ENCODE measurements at places on chromosomes 12 and 14. TPM values are rescaled to one million over a fixed set of nuclear protein-coding genes. Genes with fewer than 3 reads are reported as not detected.

RILPL2 gene
- total RNA-seq = 5.1 TPM

PTPN21 gene
- 0.08 TPM for total RNA-seq

NPFF gene
- not detected for total RNA-seq

IAPP gene
- not detected for total RNA-seq

CPNE6 gene
- 0.10 TPM for total RNA-seq

MYF5 gene
- not detected for total RNA-seq

EPYC gene
- not detected for total RNA-seq

SRRM4 gene
- total RNA-seq = not detected

RASSF8 gene
- 1.0 TPM for total RNA-seq

SIX6 gene
- total RNA-seq = not detected

NUMB gene
- total RNA-seq = 40.2 TPM

C12orf50 gene
- 0.11 TPM for total RNA-seq

OR10A7 gene
- not detected for total RNA-seq

SLCO1B1 gene
- total RNA-seq = not detected

REP15 gene
- 0.42 TPM for total RNA-seq

PTPRO gene
- 2.6 TPM for total RNA-seq

SOAT2 gene
- total RNA-seq = 10.8 TPM

GLIPR1L2 gene
- not detected for total RNA-seq

YARS2 gene
- total RNA-seq = 19.4 TPM

KERA gene
- not detected for total RNA-seq

TMPO gene
- total RNA-seq = 401 TPM

KRT7 gene
- 14.7 TPM for total RNA-seq

LALBA gene
- total RNA-seq = not detected

TAS2R14 gene
- 2.4 TPM for total RNA-seq

C2CD5 gene
- total RNA-seq = 50.6 TPM

RPGRIP1 gene
- total RNA-seq = not detected

RNASE3 gene
- not detected for total RNA-seq

DPPA3 gene
- not detected for total RNA-seq

HHIPL1 gene
- total RNA-seq = not detected

Data from activated CD8-positive, alpha-beta T cell treated with anti-CD3 and anti-CD28 coated beads, Interleukin-2, amount 10 ng/mL, durations not matched to agents 7 days and 5 days (primary cell).